CD4-positive, alpha-beta T cell treated with Interleukin-17A for 1 hour (primary cell): ENCODE measurements at places on chromosomes 12 and 14.

DNA sequence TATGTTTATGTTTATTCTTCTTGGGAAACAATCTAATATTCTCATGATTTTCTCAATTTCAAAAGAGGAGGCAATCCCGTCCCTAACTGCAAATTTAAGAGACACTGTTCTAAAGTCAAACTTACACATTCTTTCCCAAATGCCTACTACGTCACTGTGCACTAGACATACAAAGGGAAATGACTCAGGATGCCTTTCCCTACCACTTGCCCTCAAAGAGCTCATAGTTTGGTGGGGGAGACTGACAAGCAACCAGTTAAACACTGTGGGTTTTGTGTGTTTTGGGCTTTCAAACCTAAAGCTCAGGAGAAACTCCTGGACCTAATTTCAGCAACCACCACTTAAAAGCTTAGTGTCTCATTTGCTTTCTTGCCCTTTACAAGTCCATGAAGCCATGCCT lies 58.4 kb downstream of the ATP2B1 start:
- no peak for DNase-seq

DNA sequence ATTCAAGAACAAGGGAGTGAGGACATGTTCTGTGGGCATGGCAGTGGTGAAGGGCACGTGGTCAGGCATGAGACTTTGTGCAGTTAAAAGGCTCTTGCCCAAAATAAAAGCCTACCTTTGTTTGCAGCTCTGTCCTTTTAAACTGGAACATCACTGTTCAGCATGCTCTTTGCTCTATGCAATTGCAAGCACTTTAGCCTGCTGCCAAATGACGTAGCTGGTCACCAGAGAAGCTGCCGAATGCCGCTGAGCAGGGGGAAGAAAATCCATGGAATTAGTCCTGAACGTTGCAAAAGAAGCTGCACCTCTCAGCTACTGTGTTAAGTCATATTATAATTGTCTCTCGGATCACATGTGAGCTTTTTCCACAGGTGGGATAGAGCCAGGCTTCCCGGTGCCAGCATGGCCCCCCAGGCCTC lies 176.3 kb upstream of the DIO2 start:
- no peak for DNase-seq

GRCh38 chr12:95218150-95219133 lies 835 bp downstream of the VEZT start:
- DNase-seq, result peak; percentile 62

- no peak for DNase-seq
Observed at GRCh38 chr12:32939801-32940200, 43.2 kb upstream of the PKP2 start.

DNA sequence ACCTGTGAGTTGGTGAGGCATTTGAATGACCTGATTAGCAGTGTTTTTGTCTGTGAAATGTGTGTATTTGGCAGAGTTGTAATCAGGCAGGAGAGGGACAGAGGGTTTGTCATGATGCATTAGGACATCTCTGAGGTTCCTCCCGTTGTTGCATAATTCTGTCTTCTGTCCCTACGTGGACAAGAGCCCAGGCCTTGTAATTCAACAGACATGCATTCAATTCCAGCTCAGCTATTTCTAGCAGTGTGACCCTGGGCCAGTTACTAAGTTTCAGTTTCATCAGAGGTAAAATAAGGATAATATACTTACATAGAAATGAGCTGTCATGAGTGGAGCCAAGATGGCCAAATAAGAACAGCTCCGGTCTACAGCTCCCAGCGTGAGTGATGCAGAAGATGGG lies 208.6 kb downstream of the SLC38A4 start:
- no peak for DNase-seq

DNA sequence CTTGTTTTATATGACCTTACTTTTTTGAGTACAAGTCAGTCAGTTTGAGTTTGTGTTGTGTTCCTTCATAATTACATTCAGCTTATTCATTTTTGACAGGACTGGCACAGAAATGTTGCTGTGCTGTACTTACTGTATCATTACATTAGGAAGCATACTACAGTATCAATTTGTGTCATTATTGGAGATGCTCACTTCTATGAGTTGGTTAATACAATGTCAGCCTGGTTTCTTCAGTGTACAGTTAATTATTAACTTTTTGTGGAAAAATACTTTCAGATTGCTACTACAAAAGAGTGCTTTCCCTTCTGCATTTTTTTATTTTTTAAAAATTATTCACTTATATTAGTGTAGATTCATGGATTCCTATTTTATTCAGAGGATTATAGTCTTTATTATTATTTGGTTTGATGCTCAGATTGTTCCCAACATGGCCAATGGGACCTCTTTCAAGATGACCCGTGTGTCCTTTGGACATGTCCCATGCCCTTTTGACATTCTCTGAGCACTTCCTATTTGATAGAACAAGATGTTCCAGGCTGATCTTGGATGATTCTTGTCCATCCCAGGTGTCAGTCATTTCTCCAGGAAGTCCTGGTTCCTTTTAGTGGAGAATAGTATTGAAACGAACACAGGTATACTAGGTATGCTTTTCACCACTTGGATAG lies 66.6 kb downstream of the MON2 start:
- no peak for DNase-seq

- DNase-seq, result no peak
Observed at GRCh38 chr14:68039593-68039992, 220.0 kb downstream of the RAD51B start.

DNA sequence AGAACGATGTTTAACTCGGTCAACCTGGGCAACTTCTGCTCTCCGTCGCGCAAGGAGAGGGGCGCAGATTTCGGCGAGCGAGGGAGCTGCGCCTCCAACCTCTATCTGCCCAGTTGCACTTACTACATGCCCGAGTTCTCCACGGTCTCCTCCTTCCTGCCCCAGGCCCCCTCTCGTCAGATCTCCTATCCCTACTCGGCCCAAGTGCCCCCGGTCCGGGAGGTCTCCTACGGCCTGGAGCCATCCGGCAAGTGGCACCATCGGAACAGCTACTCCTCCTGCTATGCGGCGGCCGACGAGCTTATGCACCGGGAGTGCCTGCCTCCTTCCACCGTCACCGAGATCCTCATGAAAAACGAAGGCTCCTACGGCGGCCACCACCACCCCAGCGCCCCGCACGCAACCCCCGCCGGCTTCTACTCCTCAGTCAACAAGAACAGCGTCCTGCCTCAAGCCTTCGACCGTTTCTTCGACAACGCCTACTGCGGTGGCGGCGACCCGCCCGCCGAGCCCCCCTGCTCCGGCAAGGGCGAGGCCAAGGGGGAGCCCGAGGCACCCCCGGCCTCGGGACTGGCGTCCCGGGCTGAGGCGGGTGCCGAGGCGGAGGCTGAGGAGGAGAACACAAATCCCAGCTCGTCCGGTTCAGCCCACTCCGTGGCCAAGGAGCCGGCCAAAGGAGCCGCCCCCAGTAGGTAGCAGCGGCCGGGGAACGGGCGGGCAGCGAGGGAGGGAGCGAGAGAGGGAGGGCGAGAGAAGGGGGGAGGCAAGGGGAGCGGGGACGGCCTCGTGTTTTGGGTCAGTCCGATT lies 513 bp downstream of the HOXC11 start:
- no peak for DNase-seq

DNA sequence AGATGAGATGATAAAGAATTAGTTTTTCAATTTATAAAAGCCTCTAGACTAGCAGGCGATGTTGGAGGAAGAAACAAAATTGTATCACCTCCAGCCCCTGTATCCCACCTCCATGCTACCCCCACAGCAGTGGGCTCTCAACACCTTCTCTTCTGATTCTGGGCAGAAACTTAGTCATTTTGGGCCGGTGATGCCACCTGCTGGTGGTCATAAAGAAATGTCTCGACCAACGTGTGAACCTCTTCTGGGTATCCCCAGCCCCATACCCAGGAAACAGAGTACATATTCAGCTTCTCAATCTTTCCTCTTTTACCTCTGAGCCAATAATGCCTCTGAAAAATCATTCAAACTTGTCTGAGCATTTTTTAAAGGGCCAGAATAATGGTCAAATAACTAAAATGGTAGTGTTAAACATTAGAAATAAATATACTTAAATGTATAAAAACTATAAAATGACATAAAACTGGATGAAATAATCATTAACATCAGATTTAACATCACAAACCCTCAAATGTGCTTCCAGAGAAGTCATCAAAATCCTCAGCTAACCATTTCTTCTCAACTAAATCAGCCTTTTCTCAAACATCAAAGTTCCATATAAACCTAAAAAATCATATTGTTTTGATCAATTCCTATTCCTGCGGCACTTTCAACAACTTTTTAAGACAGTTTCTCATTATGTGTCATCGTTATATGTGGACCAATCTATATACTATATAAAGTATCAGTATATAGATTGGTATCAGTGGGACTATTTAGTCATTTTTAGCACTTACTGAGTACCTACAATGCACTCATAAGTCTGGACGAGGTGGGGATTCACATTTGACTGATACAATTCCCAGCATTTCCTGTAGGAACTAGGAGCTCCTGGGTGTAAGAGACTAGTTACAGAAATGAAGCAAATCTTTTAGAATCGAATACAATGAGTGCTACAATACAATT lies 69.4 kb downstream of the ATXN2 start:
- DNase-seq, result peak; percentile 73

- no peak for DNase-seq
Observed at GRCh38 chr12:20187456-20187855, 180.9 kb upstream of the PDE3A start.

GRCh38 chr14:105665247-105665950 lies 139.0 kb downstream of the TMEM121 start:
- DNase-seq, result no peak

- no peak for DNase-seq
Observed at GRCh38 chr12:31035967-31036665, 37.5 kb upstream of the DDX11 start.

DNA sequence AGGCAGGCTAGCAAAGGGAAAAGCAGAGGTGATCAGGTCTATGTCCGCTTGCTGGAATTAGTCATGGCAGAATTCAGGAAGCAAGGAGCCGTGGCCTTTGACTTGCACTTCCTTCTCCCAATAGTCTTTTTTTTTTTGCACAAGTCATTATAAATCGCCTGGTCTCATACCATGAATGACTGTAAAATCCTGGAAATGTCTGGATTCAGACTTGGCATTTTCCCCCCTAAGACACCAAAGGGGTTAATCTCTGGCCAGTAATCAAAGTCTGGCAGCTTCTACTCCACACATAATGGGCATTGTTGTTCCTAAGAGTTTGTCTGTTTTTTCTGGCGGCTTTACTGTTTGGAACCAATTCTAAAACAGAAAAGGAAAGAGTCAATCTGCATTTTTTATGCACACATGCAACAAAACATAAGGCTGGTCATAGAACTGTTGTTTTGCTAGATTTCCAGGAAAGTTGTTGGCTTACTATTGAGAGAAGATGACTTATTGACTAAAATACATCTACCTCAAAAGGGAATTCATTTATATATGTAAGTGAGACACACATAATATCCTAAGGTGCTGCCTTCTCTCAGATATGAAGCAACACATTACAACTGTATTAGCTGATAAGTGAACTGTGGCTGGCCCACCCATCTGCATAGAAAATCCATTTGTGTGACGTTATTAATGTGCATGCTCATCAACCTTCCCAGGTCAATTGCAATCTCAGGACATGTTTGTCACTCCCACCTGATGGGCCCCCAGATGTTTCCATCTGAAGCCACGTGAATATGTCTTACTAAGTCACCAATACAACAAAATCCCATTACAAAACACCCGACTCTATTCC lies 157.3 kb downstream of the BTG1 start:
- no peak for DNase-seq

DNA sequence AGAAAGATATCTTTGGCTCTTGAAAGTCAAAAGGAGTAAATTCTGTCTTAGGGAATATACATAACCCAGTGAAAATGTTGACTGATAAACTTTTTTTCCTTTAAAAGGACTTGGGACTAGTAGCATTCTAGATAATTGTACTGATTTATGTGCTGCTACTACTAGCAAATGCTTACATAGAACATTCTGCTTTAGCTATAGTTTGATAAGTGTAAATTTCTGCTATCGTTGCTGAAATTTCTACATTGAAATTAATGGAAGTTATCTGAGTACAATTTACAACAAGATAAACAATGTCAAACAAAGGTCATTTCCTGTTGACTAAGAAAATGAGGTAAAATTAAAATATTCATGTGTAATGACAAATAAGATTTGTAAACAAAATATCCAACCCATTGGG lies 48.3 kb upstream of the CNTN1 start:
- DNase-seq, result no peak

DNA sequence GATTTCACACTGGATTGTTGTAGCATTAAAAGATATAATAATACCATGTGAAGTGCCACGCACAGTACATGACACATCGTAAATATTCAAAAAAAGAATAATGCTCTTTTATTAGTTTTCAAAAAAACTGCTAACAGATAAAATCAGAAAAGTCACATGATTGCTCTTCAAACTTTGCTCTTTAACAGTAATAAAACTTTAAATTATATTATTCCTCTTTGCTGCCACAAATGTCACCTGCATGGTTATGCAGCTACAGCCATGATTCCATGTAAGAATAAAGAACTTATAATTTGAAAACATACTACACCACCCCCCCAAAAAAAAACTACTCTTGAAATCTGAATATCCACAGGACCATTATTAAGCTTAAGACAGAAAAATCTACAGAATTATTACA lies 90.0 kb downstream of the SLC2A13 start:
- DNase-seq, result no peak

- DNase-seq, result no peak
Observed at GRCh38 chr14:90759370-90760077, 56.7 kb downstream of the TTC7B start.

DNA sequence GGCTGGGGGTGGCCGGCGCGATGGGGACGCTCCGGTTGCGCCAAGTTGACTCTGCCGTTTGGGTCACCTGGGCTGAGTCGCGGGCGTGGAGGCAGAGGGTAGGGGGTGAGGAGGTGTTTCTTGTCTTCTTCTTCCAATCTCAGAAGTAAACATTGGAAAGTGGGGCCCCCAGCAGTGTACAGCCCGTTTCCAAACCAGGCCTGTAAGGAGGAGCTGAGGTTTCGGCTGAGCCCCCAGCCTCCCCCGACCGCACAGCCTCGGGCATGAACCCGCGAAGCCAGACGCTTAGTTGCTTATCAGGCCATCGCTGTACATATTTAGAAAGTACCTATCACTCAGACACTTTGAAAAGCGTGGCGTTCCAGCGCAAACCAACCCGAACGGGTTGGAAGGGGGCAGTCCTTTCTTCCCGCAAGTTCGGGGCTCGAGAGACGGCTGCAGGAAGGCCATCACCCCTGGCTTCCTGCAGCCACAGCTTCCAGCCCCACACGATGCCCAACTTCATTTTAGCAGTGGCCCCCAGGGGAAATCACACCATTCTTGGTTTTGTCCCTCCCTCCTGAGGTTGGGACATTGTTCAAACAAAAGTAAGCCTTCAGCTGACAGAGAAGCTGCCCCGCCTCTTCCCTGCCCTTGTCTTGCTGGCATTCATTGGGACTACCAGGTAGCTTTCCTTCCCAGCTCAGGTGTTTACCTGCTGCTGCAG lies 164.1 kb downstream of the ZFP36L1 start:
- peak; percentile 49 for DNase-seq

DNA sequence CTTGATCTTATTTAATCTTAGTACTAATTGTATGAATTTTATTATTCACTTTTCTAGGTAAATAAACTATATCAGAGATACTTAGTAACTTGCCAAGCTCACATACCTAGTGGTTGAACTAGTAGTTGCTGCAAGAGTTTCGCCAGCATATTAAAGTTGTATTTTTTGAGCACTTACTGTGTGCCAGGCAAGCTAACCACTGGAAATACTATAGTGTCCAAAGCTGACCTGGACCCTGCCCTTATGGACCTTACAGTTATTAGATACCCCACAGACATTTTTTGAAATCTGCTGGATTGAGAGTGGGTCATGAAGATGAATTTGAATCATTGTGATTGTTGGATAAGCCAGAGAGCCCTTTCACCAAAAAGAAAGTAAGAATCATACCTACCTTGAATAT lies 125.0 kb downstream of the RAD51B start:
- DNase-seq, result no peak
